Fibroblast of the conjunctiva (primary cell): ENCODE measurements at places on chromosomes 16 and 17.

DNA sequence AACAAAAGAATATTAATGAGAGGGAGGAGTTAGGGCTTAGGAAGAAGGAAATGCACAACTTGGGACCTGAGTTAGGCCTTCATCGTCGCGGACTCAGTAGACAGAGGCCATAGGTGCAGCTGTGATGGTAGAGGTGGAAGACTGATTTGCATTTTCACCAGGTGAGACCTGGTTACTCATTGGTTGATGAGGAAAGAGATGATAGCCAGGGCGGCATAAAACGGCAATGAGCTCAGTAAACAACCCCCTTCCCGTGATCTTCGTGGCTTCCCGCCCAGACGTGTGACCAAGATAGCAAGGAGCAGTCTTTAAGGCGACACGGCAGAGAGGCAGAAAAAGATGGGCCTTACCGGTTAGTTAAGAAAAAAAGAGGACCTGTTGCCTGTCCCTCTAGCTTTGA is at the start of gene TMC5:
TMC5 (plus strand) TSS at position 244 of the 400 bp plus-strand sequence. CDS start 22,156 bp downstream, outside the sequence.
- DNase-seq, result no peak

DNA sequence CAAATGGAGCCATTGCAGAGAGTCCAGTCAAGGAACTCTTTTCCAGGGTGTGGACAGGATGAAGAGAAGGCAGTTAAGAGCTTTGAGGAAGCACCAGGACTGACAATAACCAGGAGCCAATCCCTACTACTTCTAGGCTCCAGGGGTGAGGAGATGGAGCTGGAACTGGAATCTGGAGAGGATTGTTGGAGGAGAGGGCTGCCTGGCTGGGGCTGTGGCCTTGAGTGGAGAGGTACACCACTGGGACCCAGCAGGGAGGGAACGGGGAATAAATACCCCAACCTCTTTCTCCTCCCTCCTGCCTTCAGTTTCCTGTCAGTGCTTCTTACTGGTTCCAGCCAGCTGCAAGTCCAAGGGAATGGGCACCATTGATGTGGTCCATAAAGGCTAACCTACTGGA is 32.2 kb upstream of the TMEM220 start:
- no peak for DNase-seq

GRCh38 chr16:2520097-2520783 is at the start of gene AMDHD2:
AMDHD2 (plus strand) TSS chr16:2520371; CDS start chr16:2520459, 88 bp downstream.
- DNase-seq, result peak; percentile 83

- no peak for DNase-seq
These were observed 18.5 kb downstream of the DEXI start for GRCh38 chr16:10923650-10924214.

DNA sequence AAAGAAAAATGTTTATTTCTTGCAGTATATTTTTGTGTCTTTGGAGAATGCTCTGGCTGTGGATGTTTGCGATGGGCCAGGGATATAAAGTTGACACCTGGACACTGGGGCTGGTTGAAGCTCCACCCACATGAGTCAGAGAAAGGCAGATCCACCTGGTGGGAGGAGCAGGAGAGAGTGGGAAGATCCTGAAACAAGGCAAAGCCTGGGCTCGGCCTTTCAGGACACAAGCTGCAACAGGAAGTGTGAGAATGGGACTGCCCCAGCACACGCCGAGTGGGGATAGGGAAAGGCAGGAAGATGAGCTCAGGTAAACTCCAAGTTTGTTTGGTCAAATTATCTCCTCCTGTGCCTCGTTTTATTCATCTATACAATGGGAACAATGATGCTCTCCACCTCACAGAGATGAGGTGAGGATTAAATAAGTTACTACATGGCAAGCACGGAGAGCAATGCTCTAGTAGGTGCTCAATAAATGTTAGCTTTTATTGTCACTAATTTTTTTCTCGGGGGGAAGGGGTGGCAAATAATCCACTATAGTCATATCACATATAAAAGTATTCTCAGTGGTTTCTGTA is 21.4 kb upstream of the PITPNM3 start:
- DNase-seq, result no peak

DNA sequence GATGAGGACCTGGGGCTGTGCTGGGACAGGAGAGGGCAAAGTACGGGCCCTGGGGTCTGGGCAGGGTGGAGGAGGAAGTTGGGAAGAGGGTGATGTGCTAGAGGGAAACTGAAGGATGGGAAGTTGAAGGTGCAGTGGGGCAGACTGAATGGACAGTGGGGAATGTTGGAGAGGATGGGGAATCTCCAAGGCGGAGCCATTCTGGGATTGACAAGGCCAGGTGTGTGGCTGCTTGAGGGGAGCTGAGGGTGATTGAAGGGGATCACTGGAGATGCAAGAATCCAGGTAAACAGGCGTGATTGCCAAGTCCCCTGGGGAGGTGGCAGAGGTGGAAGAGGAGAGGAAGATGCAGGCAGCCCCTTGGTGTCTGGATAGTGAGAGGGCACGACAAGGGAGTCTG is 8.5 kb upstream of the HSD3B7 start:
- no peak for DNase-seq

- no peak for DNase-seq
These were observed 119.1 kb downstream of the HIC1 start for GRCh38 chr17:2174014-2174413.

DNA sequence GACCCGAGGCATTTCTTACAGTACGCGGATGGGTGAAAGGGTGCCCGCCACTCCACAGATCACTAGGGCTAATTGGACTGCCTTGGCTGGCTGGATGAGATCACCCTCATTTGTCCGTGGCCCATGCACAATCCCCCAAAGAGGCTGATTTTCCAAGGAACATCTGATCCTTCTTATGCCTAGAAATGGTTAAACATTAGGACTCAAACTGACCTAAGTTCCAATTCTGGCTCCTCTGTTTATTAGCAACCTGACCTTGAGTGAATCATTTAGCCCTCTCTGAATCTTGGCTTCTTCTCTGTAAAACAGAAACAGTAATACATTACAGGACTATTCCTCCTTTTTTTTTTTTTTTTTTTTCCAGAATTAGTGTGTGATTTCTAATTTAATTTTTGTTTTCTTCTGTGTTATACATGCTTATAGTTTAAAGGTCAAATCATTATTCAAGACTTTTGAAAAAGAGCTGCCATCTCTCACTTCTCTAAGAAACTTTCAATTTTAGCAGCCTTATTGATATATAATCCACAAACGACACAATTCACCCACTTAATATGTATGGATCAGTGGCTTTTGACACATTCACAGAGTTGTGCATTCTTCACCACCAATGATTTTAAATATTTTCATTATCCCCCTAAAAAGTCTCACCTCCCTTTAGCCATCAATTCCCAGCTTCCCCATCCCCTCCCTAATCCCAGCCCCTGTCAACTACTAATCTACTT is 45.4 kb upstream of the TMEM132E start:
- no peak for DNase-seq

DNA sequence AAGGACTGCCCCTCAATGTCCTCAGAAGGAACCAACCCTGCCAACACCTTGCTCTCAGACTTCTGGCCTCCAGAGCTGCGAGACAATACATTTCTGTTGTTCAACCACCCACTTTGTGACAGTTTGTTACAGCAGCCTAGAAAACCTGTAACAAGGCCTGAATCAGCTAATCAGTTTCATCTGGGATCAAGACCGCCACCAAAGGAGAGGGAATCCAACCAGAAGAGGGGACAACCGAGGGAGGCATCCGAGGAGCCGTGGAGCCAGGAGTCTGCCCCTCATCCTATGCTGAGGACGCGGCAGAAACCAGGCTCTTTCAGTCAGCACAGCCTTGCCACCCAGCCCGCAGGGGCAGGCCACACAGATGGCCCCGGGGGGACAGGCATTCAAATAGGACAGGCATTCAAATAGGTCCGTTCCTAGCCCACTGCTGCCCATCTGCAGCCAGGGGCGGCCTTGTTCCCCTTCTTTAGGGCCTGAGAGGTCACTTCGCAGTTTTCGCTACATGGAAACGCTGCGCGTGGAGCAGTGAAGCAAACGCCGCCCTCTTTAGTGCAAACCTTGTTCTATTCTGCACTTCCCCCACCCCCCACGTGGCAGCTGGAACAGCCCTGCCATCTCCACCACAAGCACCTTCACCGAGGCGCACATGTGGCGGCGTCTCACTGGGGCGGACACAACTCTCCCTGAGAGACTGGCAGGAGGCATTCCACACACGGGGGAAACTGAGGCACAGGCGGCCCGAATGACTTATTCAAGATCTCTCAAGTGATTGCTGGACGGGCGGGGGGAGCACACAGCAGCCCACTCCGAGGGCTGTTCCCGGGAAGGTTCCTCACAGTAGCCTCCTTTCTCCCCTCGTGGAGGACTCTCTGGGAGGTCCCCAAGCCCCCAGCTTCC is 26.7 kb downstream of the FA2H start:
- DNase-seq, result no peak

DNA sequence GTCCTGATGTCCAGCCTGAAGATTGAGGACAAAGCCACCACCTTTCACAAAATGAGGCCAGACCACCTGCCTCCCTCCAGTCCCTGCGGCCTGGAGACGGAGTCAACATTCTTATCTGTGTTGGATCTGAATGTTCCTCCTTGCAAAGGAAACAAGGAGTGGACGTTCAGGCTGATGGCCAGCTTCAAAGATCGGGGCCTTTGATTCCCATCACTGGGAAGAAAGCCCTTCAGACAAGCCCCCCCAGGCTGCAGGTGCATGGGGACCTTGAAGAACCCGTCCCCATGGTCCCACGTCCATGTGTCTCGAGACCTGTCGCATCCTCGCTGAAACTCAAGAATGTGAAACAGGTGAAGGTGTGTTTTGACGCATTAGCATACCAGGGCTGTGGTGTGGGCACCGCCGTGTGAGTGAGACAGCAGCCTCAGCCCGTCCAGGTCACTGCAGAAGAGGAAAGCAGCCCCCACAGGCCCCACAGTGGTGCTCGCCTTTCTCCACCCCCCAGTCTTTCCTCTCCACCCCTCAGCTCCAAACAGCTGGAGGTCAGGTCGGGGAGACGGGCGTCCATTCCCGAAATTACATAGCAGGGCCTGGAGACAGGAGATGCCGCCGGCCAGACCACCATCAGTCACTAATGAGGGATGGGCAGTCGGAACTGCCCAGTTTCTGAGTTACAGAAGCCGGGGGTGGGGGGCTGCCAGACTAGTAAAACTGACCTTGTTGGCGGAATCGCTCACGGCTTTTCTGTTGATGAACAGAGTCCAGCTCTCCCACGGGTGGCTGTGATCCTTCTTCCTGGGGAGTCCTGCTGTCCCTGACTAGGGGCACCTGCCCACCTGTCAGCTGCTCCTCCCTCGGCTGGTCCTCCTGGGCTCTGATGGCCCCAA is 877 bp upstream of the CSNK1D start:
- no peak for DNase-seq

- no peak for DNase-seq
These were observed 279.4 kb upstream of the ELAC2 start for GRCh38 chr17:13297183-13297582.

GRCh38 chr16:74252329-74252728 is 44.3 kb upstream of the PSMD7 start:
- no peak for DNase-seq

- DNase-seq, result no peak
These were observed 18.8 kb upstream of the RBL2 start for GRCh38 chr16:53415504-53415903.

DNA sequence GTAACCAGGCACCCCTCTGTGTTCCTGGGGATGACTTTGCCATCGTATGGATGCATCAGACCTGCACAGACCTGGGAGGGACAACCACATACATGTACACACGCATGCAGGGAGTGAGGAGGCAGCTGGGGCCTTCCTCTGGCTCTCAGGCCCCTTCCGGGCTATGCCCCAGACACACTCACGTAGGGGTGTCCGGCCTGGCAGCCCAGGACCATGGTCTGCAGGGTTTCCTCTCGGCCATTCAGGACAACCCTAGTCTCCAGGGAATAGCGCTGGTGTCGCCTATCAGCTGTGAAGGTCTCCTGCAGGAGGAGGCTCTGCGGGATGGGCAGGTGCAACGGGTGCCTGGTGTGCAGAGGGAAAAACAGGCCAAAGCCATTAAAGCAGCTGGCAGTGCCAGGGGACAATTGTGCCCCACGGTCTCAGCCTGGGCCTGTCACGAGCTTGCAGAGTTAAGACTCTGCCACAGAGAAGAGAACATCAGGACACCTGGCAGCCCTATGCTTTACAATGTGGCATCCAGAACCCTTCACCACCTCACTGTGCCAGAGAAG is 101.4 kb downstream of the RMI2 start:
- DNase-seq, result no peak

GRCh38 chr17:61127960-61128359 is 271.7 kb upstream of the TBX2 start:
- no peak for DNase-seq

DNA sequence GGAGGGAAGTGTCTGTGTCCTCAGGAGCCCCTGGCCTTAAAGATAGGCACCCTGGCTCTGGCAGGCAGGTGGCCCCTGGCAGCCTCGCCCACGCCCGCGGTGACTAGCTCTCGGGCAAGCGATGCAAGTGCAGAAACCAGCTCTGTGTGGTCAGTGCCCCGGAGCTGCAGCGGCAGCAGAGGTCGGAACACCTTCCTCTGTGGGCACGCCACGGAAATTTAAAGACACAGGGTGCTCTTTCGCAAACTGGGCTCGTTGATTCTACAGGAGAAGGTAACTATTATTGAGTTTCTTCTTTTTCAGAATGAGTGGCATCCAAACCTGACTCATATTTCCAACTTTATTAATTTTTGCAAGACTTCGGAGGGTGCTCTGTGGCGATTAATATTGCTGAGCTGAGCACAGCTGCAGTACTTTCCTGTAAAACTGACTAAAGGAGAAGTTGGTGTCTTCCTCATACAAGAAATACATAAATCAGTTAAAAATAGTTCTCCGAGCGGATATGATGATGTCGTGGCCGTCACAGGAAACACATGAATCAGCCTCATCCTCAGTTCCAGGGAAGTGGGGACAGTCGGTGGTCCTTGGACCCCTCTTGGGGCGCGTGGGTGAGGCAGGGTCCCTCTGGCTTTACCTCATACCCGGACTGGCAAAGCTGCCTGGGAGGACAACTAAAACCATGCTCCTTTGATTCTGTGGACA is 120.2 kb downstream of the METRNL start:
- no peak for DNase-seq

DNA sequence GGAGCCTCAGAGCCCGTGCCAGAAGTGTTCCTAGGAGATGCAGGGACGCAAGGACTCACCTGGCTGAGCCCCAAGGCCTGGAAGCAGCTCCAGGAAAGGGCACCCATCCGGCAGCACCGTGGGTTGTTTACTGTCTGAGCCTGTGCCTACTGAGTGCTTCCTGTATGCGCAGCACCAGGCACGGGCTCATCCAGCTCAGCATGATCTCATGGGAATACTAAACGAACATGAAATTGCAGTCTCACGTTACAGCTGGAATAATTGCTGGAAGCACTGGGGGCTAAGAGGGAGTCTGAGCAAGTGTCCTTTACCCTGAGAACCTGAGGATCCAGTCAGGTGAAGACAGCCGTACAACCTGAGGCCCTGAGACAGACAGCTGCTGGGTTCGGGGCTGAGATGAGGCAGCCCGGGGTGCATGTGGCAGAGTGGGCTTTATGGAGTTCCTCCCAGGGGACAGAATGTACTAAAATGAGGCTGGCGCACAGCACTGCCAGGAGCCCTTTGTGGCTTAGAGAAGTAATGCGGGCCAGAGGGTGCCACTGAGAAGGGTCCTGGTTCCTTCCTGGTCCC is 5.4 kb downstream of the CTRL start:
- no peak for DNase-seq

GRCh38 chr16:53651357-53651756 is 52.3 kb downstream of the RPGRIP1L start:
- no peak for DNase-seq
